RWPE1 (cell line): ENCODE measurements at places on chromosomes 3 and 15.

GRCh38 chr3:17038900-17039553 is 154.3 kb downstream of the PLCL2 start:
- no peak for DNase-seq

DNA sequence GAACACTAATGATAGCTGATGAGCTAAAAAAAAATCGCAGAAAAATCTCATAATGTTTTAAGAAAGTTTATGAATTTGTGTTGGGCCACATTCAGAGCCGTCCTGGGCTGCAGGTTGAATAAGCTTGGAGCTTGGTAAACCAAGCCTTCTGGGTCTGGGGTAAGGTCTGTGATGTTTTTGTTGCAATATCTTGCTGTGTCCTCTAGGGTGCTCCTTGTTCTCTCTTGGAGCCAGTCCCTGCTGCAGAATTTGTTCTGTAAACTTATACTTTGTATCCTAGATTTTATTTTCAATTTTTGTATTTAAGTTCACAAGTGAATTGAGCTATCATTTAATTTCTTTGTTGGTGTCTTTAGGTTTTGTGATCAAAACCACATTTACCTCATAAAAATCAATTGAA is 143.7 kb downstream of the NR1D2 start:
- peak; percentile 25 for DNase-seq

- DNase-seq: no peak
Measured at GRCh38 chr3:66585520-66586095, 84.8 kb upstream of the LRIG1 start.

- DNase-seq: no peak
Measured at GRCh38 chr3:97930018-97930417, 42.2 kb downstream of the RIOX2 start.

- peak; percentile 18 for DNase-seq
Measured at GRCh38 chr3:111072031-111072921, 660 bp downstream of the NECTIN3 start.

DNA sequence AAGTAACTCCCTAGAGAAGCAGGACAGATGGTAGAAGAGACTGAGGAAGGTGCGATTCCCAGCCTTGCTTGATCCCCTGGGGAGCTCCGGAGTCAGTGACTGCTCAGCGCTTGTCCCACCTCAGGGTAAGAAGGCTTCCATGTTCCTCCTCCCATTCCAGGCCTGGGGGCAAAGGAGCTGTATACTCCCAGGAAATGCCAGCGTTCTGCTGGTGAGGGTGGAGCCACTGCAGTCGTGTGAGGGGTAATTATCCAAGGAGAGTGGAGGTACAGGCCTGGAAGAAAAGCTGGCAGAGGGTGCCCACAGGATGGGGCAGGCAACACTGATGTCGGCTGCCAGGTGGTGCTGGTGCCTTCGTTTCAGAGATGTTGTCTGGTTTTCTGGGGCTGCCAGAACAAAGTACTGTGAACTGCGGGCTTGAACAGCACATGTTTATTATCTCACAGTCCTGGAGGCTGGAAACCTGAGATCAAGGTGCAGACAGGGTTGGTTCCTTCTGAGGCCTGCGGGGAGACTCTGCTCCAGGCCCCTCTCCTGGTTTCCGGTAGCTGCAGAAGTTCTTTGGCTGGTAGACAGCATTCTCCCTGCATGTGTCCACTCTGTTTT is 12.1 kb upstream of the APBA2 start:
- DNase-seq: no peak

DNA sequence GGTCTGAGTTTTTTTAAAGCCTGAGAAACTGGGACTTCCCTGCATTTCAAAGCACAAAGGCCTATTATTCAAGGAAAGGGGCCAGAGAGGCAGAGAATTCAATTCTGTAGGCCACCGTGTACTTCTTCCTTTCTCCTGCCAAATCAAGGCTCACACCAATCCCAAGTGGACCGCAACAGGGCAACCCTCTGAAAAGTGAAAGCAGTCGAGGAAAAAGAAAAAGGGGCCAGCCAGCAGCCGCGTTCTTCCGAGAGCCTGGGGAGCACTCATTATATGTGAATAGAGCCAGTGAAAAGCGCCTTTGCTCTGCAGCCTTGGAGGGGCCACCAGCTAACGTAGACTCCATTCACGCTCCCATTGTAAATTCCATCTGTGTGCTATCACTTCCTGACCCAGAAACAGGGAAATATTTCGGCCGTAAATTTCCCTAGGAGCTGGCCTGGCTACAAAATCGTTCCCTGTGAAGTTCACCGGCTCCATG is 45.9 kb upstream of the THUMPD3 start:
- peak; percentile 5 for DNase-seq

DNA sequence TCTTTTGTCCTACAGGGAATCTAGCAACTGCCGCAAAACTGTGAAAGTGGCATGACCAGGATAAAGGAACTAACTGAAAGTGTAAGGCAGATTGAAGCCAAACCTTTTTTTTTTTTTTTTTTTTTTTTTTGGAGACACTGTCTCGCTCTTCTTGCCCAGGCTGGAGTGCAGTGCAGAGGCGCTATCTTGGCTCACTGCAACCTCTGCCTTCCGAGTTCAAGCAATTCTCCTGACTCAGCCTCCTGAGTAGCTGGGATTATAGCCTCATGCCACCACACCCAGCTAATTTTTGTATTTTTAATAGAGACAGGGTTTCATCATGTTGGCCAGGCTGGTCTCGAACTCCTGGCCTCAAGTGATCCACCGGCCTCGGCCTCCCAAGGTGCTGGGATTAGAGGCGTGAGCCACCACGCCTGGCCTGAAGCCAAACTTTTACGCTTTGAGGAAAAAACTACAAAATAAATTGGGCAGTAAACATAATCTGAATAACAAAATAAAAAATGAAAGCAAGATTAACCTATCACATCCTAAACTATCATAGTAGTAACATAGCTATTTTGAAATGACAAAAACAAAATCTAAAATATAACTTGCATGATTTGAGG is 9.7 kb downstream of the SLTM start:
- DNase-seq: no peak
